Substantia nigra (tissue), 51 donors: ENCODE measurements at places on chromosomes 11 and 22.

GRCh38 chr11:9280655-9281301 lies 15.6 kb upstream of the DENND5A start:
- no peak for DNase-seq

GRCh38 chr11:2898366-2899079 lies 12.9 kb upstream of the CDKN1C start:
- DNase-seq, result no peak

DNA sequence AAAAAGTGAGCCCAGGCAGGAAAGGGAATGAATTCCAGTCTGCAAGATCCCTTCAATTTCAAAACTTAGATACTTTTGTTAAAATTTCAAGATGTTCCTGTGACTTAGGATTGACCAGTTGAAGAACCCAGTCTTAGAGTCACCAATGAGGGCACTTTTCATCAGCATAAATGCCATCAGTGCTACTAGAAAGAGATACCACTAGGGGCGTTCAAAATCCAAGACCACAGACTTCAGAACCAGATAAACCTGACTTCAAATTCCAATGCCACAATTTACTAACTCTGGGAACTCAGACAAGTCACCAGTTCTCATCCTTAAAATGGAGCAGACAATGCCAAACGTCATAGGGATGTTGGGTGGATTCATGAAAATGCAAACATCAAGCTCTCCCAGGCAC lies 523.2 kb downstream of the BUD13 start:
- DNase-seq, result no peak

GRCh38 chr11:121743285-121743684 lies 290.5 kb upstream of the SORL1-AS1 start:
- no peak for DNase-seq

DNA sequence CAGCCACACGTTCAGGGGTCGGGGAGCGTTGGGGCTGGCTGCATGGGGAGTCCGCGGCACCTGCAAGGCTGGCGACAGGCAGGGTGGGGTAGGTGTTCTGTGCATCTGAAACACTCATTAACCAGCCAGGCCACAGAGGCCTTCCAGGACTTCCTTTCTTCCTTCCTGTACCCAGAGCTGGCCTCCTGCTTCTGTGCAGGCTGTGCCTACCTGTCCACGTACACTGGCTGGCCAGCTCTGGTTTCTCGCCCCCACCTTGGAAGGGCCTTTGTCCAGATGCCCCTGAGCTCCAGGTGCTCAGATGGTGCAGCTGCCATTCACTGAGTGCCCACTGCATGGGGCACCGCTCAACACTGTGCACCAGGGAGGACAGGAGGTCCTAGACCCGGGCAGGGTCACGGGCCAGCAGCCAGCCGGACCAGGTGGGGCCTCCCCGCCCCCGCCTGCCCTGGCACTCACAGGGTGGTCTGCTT lies 15.9 kb downstream of the TTLL12 start:
- no peak for DNase-seq

DNA sequence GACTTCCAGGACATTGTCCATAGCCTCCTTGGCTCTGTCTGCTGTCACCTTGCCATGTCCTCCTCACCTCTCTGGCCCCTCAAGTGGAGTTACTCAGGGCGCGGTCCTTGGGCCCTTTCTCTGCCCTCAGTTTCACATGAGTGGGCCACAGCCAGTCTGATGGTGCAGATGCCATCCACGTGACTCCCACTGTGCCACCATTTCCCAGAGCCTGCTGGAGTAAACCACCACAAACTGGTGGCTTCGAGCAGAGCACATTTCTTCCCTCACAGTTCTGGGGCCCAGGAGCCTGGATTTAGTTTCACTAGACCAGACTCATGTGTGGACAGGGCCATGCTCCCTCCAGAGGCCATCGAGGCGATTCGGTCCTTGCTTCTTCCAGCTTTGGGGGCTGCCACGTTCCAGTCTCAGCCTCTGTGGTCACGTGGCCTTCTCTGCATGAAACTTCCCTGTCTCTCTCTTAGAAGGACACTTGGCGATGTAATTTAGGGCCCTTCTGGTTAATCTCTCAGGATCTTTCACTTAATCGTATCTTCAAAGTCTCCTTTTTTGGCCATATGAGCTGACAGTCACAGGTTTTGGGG lies 14.6 kb downstream of the SMARCB1 start:
- no peak for DNase-seq

GRCh38 chr11:11389238-11389637 lies 36.2 kb upstream of the CSNK2A3 start:
- no peak for DNase-seq

DNA sequence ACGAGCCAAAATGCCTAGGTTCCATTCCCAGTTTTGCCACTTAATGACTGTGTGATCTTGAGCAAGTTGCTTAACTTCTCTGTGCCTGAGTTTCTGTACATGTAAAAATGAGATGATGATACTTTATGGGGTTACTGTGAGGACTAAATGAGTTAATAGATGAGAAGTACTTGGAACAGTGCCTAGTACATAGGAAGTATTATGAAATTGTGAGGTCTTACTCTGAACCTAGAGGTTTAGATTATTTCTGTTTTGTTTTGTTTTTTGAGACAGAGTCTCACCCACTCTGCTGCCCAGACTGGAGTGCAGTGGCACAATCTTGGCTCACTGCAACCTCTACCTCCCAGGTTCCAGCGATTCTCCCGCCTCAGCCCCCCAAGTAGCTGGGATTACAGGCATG lies 227.0 kb upstream of the POU2AF2 start:
- DNase-seq, result no peak

DNA sequence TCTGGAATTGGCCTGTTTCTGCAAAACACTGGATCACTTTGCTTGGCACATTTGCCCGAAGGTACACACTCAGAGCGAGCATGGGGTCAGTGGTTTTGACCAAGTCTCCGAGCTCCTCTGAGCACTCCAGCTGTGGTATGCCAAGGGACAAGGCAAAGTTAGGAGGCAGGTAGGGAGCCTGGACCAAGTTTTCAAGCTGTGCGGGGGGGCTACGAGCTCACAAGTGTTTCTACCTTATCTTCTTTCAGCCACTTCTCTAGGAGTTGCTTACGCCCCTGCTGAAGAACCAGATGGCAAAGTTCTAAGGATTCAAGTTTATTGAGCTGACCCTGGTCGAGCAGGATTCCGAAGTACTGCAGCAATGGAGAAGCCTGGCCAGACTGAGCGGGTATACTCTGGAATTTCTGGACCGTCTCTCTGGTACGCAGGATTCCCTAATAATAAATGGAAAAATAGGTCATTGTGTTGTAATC lies 54.7 kb upstream of the SLC25A1 start:
- DNase-seq, result no peak

GRCh38 chr11:135074397-135074998 lies 662.5 kb upstream of the B3GAT1 start:
- DNase-seq, result no peak

DNA sequence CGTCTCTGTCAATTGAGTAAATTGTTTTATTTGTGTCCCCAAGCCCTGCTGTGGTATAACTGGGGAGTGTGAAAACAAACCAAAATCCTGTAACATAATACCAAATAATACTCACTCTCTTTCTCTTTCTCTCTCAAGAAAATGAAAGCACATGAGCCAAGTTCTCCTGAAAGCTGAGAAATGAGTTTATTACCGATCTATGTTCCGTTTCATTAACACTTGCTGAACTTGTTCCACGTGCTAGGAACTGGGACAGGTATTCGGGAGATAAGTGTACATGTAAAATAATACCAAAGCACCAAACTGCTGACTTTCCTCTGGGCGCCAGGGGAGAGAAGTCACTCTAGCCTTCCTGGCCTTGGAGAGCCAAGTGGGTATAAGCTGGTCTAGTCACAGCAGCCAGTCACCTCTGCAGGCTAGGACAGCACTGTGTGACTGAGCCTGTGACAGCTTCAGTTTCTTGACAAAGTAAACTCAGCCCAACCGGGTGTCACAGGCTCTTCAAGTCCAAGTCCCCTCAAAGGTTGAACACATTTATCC lies 23.1 kb downstream of the CD6 start:
- no peak for DNase-seq

DNA sequence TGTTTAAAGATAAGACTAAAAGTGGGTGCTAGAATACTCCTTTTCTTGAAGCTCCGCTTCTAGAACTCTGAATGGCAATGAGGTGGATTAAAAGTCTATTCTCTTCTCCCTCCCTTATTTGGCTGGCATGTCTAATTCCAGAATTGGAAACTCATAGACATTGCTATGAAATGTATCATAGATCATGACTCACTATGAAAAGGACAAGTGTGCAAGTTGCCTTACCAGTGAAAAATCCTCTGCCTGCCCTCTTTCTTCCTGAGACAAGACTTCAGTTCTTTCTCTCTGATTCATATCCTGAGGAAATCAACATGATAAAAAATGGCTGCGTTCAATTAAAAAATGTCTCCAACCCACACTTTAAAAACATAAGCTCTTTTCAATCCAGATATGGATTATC lies 73.2 kb upstream of the BLID start:
- DNase-seq, result no peak

GRCh38 chr11:12606597-12606996 lies 67.6 kb upstream of the TEAD1 start:
- DNase-seq, result no peak

- no peak for DNase-seq
Observed at GRCh38 chr11:83287631-83288030, 1.5 kb upstream of the CCDC90B start.

DNA sequence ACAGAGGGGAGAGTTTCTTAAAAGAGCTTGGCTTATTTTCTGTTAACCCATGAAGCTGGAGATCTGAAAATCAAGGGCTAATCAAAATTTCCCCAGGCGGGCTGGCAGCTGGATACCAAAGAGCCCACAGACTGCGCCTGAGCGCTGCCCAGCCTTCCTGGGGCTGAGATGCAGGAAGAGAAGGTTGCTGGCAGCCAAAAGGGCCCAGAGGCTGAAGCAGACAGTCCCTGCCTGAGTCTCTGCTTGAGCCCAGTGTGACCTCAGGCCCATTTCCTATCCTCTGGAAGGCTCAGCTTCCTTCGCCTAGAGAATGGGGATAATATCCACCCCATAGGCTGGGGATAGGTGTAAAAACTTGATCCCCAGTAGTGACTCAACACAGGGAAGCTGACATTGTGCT lies 49.1 kb downstream of the ARRB1 start:
- DNase-seq, result no peak

GRCh38 chr11:63536669-63537292 lies at the start of gene PLAAT4:
PLAAT4 (plus strand) TSS chr11:63536808; CDS start chr11:63536869, 61 bp downstream.
- peak; percentile 84 for DNase-seq

DNA sequence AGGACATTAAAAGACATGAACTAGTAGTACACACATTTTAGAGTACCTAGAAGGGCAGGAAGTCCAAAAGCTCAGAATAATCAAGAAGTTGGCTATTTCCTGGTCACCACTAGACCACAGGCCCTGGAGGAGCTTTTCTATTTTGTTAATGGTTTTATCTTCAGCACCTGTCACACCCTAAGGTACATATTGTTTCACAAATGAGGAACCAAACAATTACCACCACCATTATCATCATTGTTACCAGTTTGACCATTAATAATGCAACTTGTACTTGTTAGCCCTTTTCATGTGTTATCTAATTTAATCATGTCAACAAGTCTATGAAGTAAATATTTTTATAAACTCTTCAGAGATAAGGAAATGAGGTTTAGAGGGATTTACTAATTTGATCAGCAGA lies 4.9 kb downstream of the MRPL48 start:
- no peak for DNase-seq

DNA sequence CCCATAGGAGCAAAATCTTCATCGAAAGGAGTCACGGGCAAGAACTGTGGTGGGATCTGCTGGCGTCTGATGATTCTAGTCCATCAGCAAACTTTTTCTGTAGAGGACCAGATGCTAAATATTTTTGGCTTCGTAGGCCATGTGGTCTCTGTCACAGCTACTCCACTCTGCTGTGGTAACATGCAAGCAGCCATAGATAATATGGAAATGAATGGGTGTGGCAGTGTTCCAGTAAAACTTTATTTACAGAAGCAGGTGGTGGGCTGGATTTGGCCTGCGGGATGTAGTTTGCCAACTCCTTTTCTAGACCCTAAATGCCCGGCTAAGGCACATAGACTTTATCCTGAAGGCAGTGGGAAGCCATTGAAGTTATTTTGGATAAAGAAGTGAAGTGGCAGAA lies 32.9 kb downstream of the BMAL1 start:
- no peak for DNase-seq

DNA sequence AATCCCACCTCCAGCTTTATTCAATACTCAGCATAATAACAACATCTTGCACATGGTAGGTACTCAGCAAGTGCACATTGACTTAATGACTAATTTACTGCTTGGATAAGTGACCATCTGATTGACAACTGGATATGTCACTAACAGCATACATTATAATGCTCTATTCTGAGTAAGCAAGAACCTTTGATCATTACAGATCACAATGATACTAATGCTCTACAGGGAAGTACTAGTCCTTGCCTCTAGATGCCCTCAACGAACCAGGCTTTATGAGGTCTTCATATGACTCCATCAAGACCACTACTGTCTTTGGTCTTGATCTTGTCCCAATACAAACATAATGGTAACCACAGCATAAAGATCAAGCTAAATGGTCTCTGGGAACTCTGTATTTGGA lies 167.6 kb upstream of the MTMR2 start:
- no peak for DNase-seq

GRCh38 chr11:61034704-61035525 lies 63.4 kb downstream of the CD6 start:
- DNase-seq, result no peak

GRCh38 chr22:37545703-37546436 lies 14.4 kb upstream of the CDC42EP1 start:
- DNase-seq, result peak; percentile 58

DNA sequence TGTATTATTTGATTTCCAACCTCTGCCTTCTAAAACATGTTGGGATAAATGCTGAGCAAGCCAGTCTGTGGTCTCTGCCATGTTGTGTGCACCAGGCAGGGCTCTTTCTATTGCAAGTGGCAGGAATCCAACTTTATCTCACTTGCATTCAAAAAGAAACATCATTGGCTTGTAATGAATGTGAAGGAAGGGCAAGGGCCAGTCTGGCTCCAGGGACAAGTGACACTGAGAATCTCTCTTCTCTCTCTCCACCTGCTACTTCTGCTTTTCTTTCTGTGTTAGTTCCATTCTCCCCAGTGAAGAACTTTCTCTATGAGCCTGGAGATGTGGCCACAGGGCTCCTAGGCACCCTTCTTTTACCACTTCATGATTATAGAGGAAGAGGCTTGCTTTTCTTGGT lies 329.9 kb upstream of the NCAM1 start:
- no peak for DNase-seq

DNA sequence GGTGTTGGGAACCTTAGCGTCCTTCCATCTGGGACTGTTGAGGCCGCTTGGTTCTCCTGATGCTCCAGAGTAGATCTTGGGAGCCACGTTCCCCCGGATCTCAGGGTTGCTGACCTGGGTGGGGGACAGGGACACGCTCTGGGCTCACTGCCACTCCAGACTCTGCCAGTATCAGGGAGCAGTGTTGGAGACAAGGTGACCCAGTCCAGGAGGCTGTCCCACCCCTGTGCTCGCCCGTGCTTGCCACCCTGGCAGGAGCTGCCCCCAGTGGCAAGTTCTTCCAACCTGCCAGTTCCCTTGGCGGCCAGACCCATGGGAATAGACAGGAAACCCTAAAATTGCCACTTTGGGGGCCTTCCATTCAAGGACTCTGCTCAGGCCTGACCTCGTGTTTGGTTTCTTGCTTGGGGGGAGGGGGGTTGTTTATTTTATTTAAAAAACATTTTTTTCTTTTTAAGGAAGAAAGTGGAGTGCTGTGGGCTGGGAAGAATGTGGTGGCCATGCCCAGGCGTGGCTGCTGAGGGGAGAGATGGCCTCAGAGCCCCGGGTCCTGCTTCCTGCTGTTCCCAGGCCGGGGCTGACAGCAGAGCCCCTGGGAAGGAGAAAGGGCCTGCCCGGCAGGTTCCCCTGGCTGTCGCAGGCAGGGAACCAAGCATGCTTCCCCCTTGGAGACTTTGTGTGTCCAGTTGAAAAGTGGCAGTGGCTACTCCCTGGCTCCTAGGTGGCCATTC lies 7.2 kb downstream of the GRK2 start:
- DNase-seq, result no peak
